ENCODE measurements at places on chromosomes 16 and 17.

DNA sequence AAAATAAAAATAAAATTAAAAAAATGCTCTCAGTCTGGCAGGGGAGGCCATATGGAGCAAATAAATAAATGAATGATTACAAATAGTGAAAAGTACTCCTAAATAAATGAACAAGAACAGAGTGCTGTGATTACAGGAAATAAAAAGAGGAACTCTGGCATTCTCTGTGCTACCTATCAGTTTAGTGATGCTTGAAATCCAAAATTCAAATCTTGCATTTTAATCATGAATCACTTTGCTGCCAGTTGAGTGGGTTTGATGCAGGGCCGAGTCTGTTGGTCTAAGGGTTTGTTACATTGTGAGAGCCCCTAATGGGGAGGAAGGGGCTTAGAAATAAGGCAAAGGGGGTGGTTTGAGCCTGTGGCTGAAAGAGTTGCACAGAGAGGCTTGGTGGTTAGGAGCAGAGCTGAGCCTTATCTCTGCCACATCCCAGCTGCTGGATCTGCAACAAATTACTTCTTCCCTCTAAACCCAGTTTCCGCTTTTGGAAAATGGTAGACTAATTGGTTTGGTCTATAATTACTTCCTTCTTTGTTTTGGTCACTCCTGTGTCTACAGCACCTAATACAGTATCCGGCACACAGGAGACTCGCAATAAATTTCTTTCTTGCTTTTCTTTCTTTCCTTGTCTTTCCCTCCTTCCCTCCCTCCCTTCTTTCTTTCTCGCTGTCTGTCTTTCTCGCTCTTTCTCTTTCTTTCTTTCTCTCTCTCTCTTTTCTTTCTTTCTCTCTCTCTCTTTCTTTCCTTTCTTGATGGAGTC lies 6.3 kb upstream of the ABCC1 start:
- no peak for DNase-seq

- no peak for DNase-seq
Observed at GRCh38 chr17:47902039-47902744, 6.2 kb downstream of the SP2 start.

- no peak for DNase-seq
Observed at GRCh38 chr16:72764015-72764654, 283.8 kb downstream of the ZFHX3 start.

DNA sequence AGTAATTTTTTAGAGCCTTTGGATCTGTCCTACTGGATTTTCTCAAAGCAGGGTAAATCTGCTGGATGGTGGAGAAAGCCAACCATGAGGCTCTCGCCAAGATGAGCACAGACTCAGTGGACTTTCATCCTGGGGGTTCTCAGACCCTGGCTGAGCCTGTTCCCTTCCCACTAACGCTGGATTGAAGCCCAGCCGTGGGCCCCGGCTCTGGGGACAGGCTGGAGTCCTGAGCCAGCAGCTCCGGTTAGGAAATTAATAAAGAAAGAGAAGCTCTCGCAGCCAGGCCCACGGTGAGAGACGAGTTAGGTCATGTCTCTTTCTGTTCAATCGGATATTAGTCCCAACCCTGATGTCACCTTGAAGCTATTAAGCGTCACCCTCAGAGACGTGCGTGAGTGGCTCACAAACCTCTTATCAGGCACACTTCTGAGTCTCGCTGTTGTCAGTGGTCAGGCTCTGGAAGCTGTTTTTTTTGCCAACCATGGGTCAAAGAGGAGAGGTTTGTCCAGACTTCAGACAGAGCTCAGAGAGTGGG lies 27.1 kb downstream of the MEOX1 start:
- no peak for DNase-seq

DNA sequence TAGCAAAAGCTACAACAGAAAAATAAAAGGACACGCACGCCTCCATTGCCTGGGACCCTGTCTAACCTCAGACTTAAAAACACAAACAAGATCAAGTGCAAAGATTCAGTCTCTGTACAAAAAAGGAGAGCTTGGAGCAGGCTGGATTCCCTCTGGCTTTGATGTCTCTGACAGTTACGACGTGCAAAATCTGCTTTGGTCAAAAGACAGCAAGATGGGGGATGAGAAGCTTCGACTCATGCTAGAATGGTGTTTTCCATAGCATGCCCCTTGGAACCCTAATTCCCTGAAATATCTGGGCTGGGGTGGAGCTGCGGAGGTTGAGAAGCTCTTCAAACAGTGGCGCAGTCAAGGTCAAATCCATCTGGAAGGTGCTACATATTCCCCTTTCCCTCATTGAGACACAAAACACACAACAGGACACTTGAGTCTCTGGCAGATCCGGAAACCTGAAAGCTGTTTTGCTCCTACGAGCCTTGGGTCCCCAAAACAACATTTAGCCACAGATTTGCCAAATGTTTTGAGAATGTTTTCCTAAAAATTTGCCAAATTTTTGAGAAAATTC lies 9.1 kb downstream of the MYH11 start:
- no peak for DNase-seq

DNA sequence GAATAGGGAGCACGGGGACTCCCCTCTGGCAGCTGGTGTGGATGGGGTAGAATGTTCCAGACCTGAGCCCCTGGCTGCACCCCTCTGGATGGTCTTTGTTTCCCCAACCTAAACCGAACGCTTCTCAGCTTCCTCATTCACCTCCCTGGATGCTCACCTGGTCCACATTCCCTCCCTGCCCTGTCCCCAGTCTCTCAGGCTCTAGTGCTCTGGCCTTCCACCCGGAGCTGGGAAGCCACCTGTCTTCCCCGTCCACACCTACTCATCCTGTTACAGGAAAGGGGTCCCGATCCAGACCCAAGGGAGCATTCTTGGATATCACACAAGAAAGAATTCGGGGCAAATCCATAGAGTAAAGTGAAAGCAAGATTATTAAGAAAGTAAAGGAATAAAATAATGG lies 73.5 kb downstream of the CYLD start:
- no peak for DNase-seq

GRCh38 chr16:30009990-30010843 lies 610 bp downstream of the DOC2A start:
- no peak for DNase-seq

DNA sequence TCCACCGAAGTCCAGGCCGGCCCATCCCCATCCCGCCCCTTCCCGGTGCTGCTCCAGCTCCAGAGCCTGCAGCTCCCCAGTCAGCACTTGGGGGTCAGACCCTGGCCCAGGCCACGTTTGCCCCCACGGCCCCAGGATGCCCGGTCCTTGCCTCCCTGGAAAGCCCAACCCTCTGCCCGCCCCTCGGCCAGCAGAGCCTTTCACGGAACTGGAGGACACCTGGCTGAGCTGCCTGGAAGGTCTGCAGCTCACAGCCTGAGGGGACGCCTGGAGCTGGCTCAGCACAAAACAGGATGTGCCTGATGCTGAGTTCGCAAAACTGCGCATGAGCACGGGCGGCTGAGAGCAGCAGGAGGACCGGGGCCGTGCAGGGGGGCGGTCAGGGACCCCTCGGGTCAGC lies 29.7 kb upstream of the SSTR5 start:
- no peak for DNase-seq

- no peak for DNase-seq
Observed at GRCh38 chr17:67998466-67998865, 2.2 kb upstream of the C17orf58 start.

DNA sequence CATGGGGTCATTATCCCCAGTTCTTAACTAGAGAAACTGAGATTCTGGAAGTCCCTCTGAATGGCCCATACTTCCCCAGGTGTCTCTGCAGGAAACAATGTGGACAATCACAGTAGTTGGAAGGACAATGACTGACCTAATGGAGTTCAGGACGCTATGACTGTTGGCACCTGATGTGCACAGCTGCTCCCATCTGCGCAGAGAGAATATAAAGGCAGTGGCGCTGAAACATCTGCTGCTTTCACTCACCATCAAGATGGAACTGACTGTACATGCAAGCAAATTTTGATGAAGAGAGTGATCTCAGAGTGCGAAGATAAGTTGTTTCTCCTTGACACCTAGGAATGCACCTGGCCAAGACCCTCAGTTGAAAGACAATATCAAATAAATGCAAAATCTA lies 395.7 kb upstream of the ASIC2 start:
- DNase-seq, result no peak

- DNase-seq, result no peak
Observed at GRCh38 chr17:75269844-75270217, 1.2 kb downstream of the MIF4GD start.

GRCh38 chr17:34993031-34993430 lies 12.7 kb downstream of the LIG3 start:
- DNase-seq, result no peak

GRCh38 chr17:7538891-7539545 lies 9.8 kb upstream of the TNFSF12 start:
- no peak for DNase-seq

DNA sequence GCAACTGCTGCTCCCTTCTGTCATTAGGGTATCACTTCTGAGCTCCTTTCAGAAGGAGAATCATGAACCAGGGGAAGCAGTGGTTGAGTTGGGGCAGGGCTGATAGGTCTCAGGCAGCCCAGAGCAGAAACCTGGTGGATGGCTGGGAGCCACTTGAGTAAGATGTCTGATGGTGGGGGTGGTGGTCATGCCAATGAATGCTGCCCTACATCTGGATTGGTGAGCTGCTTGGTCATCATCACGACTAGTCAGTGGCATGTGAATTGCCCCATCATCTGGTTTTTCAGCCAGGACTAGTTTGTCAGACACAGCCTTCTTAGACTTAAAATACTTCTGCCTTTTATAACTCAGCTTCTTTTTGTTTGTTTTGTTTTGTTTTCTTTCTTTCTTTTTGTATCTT lies 2.6 kb downstream of the GID4 start:
- DNase-seq, result no peak

GRCh38 chr17:32470405-32471167 lies 16.2 kb upstream of the CDK5R1 start:
- DNase-seq, result no peak

DNA sequence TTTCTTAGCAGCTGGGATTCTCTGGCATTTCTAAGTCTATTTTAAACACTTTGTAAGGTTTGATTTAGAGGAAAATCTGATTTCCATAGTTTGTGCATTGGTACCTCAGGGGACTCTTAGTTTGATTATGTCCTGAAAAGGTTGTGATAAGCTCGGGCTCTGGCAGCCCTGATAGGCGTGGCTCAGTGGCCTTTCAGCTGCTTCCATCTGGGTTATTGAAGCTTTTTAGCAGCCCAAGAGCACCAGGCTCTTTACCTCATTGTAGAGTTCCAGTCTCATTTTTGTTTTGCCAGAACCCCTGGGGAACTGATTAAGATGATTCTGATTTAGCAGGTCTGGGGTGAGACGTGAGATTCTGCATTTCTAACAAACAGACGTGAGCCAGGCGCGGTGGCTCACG lies 412.3 kb downstream of the XYLT1 start:
- DNase-seq, result no peak

- DNase-seq, result no peak
Observed at GRCh38 chr16:35570946-35571345, 2111.5 kb downstream of the TP53TG3F start.

- no peak for DNase-seq
Observed at GRCh38 chr16:53341792-53342191, 92.5 kb upstream of the RBL2 start.

GRCh38 chr17:64653985-64654355 lies 8.1 kb downstream of the SMURF2 start:
- no peak for DNase-seq

DNA sequence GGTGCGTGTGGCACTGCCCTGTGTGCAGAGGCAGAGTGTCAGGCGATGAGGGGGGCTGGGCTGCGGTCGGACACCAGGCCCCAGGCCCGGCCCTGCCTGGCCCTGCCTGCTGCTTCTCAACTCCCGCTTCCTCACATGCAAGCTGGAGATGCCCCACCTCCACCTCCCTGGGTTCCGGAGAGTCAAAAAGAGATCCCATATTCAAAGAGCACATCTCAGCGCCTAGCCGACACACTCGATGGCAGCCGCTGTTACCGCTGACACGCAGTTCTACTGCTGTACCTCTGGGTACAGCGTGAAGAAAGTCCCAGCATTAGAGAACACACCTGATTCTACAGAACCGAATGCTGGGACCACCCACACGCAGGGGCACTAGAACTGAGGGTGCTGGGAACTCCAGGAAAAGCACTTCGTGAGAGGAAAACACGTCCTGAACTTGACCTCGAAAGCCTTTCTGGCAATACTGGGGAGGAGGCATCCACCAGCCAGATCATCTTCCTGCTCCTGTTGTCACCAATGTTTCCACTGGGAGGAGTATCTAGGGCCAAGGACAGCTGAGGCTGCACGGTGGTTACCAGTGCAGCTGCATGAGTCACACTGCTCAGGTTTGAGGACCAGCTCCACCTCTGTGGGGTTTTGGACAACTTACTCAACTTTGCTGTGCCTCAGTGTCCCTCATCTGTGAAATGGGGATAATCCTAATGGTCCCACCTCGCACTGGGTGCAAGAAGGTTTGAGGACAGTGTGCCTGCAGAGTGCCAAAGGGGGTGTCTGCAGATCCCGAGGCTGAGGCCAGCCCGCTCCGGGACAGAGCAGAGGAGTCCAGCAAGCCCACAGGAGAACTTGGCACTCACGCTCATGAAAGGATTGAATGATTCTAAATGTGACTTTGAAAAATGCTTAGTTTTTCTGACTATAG lies 100.4 kb upstream of the DNAH17 start:
- no peak for DNase-seq

GRCh38 chr16:66166490-66166889 lies 200.0 kb upstream of the CDH5 start:
- DNase-seq, result no peak

DNA sequence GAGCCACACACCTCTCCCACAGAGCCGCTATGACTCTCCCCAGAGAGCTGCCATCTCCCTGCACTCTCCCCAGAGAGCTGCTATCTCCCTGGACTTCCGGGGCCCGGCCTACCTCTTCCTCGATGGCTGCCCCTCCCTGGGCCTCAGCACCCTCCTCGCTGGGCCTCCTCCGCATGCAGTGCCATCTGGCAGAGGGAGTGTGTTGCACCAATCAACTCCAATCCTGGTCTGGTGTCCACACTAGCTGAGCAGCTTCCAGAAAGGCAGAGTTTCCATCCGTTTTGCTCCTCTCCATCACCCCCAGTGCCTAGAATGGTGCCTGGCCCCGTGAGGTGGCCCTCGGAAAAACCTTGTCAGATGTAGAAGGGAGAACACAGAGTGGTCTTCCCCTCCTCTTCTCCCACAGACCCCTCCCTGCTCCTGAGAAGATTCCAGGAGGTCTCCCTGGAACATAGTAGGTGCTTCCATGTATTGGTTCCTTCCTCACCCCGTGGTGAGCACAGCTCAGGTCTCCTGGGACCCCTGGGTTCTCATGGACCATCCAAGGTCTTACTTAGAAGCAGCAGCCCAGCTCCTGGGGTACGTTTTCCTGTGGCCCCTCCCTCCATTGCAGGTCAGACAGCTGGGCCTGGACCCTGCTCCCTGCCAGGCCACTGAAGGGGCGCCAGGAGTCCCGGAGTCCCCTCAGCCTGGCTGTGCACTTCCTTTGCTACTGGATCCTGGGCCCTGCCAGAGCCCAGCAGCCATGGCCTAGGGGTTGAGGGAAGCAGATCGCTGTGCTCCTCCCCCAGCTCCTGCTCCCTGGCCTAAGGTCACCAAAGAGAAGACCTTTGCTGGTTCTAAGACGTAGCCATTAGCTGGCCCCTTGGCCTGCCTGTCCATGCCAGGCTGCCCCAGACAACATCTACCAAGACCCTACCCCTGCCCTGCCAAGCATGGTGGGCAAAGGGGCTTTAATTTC lies 233.8 kb upstream of the GSE1 start:
- no peak for DNase-seq

GRCh38 chr16:51355875-51356274 lies 204.8 kb upstream of the SALL1 start:
- no peak for DNase-seq
